ENCODE measurements at places on chromosomes 16 and 17.

- no peak for DNase-seq
These were observed 127.8 kb downstream of the OR1D5 start for GRCh38 chr17:2935632-2936031.

GRCh38 chr17:57667461-57667923 lies 77.6 kb downstream of the CCDC182 start:
- no peak for DNase-seq

GRCh38 chr17:15436473-15437302 lies 30.7 kb downstream of the CDRT4 start:
- peak; percentile 63 for DNase-seq

- DNase-seq, result no peak
These were observed 375.9 kb downstream of the UTP18 start for GRCh38 chr17:51636291-51636690.

DNA sequence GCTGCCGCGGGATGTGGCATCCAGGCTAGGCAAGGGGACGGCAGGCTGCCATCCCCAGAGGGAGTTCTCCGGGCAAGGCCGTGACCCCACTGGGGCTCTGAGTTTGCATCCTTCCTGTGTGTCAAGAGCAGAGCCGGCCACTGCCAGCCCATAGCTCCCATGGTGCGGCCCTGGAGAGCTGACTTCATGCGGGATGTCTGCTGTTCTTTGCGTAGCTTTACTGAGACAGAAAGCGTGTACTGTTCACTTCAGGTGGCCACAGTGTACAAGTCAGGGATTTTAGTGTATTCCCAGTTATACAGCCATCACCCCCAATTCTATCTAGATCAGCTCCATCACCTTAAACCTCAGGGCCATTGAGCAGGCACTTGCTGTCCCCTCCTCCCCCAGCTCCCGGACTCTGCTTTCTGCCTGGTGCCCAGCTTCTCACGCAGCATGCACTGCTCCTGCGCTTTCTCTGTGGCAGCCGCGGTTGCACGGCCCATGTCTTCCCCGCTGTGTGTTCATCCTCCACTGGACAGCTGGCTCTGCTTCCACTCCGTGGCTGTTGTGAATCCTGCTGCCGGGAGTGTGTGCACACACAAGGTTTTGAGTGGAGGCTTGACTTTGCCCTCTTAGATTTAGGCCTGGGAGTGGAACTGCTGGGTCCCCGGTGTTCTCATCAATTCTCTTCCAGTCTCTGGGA lies 71.2 kb downstream of the KLHDC4 start:
- no peak for DNase-seq

DNA sequence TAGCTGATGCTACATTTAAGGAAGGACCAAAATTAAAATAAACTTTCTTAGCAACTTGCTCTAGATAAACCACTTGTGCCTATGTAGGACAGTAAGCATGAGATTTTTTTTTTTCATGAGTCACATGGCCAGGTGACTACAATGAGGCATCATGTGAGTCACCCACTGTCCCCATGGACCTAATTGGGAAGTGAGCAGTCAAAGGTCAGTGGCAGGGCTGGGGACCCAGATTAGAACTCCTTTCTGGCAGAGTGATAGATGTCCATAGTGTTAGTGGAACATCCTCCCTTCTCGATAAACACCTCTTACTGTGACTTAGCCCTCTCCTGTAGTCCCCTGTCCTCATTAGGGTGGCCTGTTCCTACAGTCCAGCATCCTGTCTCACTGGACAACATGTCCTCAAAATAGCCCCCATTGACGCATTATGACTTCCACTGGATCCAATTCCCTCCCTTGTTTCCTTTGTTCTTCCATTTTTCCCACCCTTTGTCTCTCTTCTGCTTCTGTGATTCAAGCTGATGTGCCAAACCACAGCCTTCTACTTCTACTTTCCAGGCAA lies 12.4 kb downstream of the ITGB3 start:
- peak; percentile 54 for DNase-seq

DNA sequence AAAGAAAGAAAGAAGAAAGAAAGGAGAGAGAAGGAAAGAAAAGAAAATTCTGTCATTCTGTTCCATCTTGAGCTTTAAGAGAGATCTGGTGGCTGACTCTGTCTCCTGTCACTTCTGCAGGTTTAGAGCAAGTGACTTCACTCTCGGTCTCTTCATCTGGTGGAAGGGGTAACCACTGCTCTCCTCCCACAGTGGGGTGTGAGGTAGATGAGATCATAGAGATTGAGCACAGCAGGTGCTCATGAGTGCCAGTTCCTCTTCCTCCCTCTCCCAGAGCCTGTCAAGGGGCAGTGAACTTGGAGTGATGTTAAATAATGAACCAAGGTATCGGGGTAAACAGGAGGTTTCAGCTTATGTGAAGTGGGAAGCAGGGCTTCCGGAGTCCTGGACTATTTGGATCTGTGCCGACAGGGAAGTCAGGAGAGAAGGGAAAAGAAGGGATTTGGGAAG lies 47.7 kb downstream of the BEAN1 start:
- no peak for DNase-seq

GRCh38 chr17:42818379-42818778 lies 5.7 kb downstream of the BECN1 start:
- DNase-seq, result peak; percentile 17

DNA sequence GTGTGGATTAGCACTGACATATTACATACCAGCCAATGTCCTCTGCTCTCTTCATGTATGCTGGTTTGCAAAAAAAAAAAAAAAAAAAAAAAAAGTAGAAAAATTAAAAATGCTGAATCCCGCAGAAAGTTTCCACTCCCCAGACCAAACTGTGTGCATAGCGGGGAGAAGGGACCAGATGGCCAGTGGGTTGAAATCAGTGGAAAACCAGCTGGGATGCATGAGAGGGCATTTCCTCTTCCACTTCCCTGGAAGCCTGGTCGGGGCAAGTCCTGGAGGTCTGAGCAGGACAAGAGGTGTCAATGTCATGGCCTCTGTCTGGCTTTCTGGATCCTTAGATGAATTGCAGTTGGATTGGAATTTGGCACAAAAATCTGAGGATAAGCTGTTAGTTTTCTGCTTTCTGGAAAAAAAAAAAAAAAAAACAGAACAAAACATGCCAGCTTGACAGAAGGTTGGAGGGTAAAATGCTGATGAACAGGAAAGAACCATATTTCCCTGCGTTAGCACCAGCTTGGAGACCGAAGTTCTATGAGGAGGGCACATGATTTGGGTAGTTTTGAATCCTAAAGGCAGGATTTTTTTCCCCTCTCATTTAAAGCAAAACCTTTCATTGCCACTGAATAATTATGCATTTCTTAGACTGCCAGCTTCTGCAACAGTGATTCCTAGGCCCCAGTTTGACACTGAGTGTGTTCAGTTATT lies 941.5 kb upstream of the EEF2KMT start:
- no peak for DNase-seq

DNA sequence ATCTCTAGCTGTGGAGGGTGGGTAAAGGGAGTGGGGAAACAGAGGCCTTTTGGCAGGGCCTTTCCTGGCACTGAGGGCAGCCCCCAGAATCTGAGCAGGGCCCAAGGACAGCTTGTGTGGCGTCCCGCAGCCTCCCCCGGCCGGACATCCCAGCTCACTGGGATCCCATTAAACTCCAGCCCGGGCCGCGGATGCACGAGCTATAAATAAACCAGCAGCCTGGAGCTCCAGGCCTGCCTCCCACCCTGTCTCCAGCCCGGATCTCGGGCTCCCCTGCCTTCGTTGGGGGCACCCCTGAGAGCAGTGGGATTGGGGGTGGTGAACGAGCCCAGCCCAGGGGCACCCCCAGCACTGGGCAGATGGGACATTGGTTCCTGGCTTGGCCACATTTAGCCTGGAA lies 13.8 kb upstream of the AATK start:
- no peak for DNase-seq

- peak; percentile 20 for DNase-seq
These were observed 4.4 kb upstream of the DHX40 start for GRCh38 chr17:59561042-59561441.

GRCh38 chr17:80703142-80703478 lies 158.5 kb downstream of the RPTOR start:
- DNase-seq, result no peak

DNA sequence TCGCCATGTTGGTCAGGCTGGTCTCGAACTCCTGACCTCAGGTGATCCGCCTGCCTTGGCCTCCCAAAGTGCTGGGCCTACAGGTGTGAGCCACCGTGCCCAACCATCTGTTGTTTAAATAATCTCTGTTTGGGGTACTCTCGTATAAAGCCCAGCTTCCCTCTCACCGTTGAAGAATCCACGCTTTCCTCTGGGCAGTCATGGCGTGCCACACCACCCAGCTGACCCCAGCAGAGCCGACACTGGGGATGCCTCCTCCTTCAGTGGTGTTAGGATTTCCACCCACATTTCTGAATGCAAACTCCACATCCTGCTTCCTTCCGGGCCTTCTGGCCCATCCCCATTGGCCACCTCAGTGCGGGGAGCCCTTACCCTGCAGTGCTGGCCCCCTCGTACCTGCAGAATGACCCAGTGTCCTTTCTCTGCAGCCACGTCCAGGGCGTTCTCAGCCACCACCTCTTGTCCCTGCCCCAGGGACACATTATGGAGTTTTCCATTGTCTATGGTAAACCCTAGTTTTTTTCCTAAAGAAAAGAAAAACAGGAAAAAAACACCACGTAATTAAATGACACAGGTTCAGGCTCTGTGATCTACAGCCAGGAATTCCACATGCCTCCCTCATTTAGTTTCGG lies 60.4 kb downstream of the PGS1 start:
- no peak for DNase-seq

- DNase-seq, result no peak
These were observed 24.0 kb upstream of the SALL1 start for GRCh38 chr16:51175081-51175480.
